ENCODE measurements at places on chromosomes 3 and 15.

GRCh38 chr3:14623569-14624051 is 28.0 kb upstream of the CCDC174 start:
- no peak for DNase-seq

DNA sequence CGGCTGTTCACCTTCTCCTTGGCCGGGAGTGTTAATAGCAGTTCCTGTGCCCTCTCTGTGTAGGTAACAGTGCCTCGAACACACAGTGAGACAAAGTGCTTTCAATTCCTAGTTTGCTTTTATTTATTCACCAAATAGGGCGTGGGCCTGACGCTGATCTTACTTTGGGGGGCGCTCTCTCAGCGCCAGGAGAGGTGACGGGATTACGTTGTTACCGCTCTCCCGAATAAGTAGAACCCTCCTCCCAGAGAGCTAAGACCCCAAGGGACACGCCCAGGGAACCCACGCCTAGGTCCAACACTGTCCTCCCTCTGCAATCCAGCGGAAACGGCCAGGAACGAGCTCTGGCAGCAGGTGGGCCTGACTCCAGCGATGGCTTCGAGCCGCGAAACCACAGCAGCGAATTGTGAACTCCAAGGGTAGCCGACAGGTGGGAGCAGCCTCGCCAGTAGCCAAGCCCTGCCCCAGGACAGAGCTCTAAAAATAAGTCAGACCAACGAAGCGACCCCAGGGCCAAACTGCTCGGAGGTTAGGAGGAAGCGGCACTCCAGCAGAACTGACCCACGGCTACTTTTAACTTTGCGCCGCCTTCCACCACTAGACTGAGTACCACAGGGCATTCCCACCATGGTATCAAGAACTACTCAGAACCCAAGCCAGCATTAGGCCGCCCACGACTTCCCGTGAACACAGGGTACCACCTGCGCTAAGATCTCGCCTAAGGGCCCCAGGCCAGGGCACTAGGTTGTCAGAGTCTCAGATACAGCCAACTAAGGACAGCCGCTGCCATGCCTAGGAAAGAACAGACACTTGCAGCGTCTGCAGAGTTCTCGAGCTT is 1.6 kb upstream of the SIN3A start:
- DNase-seq, result peak; percentile 48

- no peak for DNase-seq
These were observed 41.4 kb downstream of the UBE2E2 start for GRCh38 chr3:23244324-23245041.

DNA sequence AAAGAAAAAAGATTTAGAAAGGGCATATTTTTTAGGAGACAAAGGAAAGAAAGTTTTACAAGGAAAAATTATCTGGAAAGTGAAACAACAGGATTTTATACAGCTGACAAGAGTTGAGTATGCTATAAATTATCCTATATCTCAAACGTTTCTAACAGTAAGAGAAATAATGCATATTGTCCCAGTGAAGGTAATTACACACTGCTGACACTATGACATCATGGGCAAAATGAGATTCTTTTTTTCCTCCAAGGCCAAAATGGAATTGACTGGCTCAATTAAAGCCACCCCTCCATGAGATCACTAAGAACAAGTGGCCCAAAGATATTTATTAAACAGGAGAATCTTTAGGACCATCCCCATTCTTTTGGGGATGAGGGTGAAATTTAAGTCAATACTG is 72.0 kb upstream of the CDIN1 start:
- no peak for DNase-seq

DNA sequence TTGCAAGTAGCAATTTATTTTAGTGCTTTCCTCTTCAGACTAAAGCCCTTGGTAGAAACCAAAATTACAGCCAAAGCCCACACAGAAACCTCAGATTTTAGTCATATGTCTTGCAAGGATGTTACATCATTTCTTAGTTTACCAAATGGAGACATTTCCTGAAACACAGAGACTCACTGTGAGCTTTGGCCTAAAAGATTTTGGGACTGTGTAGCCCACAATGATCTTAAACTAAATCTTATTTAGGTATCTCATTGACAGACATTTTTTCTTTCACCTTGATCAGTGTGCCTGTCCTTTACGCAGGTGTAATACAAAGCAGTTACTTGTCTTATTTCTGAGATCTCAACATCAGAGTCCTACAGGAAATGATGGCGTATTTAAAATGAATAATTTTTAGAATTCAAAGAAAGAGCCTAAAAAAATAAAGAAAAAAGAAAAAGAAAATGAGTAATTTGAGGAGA is 27.8 kb upstream of the AP4E1 start:
- DNase-seq, result no peak

DNA sequence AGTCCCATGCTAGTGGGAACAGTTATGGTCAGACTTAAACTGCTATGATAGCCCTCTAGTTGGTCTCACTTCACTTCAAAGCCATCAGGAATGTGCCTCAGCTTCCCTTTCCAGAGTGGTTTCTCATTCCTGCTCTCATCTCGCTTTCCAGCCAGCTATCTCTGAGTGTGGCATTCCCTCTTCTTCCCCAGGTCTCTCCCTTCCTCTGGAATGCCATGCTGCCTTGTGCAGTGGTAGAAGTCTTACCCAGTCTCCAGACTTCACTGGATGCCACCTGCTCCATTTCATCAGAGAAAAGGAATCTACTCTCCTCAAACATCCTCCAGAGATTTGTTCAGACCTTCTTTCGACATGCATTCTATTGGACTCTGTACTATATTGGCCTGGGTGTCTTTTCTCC is 83.0 kb downstream of the AGBL1 start:
- no peak for DNase-seq

DNA sequence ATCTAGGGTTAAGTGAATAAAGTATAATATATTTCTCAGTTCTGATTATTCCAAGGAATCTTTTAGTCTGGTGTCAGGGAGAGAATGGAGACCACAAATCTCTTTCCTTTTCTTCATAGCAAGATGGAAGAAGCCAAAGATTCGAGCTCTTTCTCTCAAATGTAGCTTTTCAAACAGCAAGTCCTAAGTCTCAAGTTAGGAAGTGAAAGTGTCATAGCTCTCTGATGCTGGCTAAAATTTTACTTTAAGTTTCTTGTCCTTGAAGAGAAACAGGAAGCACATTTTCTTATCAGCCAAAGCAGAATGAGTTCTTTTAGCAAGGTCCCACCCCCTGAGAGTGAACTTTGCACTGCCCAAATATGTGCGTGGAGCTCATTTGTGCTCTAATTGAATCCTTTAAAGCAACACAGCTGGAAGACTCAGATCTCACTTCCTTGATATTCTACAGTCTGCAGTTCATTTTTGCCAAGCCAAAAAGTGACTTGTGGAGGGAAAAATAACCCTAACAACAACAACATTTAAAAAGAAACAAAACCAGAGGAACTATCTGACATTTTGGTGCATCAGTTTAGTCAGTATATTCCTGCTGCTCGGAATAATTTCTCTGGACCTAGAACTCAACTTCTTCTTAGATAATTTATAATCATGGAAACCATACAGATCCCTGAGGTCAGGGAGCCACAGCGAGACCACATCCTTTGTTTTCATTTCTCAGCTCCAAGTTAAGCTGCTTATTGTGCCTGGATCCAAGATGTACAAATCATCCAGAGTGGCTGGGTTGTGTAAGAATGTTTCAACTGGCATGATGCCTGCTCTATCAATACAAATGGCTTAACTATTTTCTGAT is 238.7 kb upstream of the P2RY1 start:
- no peak for DNase-seq

GRCh38 chr15:67828969-67829646 is 3.8 kb downstream of the SKOR1 start:
- DNase-seq, result no peak

GRCh38 chr15:62497356-62497755 is 332.3 kb upstream of the C2CD4B start:
- DNase-seq, result no peak

DNA sequence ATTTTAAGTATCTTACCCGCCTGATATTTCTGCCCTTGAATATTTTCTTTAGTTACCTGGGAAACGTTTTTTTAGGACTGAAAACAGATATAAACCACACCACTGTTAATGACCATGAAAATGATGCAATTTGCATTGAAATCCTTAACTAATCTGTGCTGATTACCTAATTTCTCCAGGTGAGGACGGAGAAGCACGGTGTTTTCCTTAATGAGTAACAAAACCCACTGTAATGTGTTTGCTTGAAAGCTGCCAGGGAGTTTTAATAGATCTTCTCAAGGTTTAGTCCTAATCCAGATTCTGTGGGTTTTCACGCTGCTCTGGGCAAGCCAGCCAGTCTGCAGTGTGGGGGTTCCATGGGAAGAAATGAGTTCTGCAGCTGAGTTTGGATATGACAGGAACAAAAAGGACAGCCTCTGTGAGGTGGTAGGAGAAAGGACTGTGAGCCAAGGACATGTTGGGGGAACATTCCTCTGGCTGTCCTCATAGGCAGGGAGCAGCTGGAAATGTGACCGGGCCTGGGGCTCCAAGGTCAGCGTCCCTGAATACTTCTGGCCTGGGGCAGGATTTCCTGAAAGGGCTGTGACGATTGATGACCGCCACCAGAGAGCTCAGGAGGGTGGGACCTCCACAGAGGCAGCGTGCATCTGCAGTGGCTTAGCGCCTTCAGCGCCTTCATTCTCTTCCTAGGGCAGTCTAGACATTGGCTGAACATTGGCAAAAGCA is 18.6 kb downstream of the THSD4 start:
- DNase-seq, result no peak

GRCh38 chr15:67009576-67010569 is 55.5 kb upstream of the SMAD3 start:
- no peak for DNase-seq

DNA sequence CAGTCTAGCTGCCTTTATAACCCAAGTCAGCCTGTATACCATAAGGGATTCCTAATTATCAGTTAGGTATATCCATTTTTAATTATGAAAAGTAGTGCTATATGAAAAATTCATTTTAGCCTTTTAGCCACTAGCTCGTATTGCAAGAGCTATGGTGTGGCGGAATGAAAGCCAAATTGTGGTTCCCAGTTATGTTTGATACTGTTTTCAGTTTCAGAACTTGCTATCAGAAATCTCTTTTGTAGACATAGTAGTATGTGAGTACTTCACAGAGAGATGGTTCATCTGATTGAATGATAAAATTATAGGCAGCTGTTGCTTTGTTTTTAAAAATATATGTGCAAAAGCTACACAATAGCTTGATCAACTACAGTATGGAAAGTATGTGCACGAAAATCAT is 134.6 kb downstream of the SLC25A26 start:
- no peak for DNase-seq

GRCh38 chr3:117059067-117059955 is 349.7 kb downstream of the TUSC7 start:
- no peak for DNase-seq

DNA sequence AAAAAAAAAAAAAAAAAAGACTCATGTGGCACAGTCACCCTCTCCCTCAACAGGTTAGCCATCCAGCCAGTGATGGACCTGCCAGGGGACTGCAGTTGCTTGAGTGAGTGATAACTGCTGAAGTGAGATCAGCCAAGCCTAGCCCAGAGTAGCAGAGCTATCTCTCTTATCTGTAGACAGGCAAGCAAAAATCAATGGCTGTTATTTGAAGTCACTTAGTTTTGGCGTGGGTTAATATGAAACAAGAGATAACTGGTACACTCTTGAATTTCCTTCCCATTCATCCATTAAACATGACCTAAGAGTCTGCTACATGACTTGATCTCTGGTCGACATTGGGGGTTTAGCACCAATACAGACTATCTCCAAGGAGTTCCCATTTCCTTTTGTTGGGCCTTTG is 51.2 kb upstream of the TNIK start:
- no peak for DNase-seq

- no peak for DNase-seq
These were observed 209.6 kb upstream of the PLSCR5 start for GRCh38 chr3:146814601-146815315.

DNA sequence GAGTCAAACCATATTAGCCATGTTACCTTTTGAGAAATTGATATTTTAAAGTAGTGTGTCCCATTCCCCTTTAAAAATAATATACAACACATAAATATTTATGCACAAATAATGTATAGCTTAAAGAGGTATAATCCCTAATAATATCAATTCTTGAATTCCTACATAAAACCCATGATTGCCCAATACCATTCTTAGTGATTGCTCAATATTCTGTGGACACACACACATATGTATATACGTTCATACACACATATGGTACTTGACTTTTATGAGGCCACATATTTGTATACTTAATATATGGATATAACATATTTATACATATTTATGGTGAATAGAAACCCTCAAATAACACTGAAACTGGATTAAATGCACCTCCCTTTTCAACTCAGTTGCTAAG is 367.4 kb downstream of the ZBBX start:
- DNase-seq, result no peak

DNA sequence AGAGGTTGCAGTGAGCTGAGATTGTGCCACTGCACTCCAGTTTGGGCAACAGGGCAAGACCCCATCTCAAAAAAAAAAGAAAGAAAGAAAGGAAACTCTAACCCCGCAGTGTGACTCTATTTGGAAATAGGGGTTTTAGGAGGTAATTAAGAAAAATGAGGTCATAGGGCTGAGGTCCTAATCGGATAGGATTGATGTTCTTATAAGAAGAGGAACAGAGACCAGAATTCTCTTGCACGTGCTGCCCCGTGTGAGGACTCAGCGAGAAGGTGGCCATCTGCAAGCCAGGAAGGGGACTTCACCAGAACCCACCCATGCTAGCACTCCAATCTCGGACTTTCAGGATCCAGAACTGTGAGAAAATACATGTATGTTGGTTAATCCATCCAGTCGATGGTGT is 25.8 kb downstream of the KLHL6 start:
- DNase-seq, result no peak

- no peak for DNase-seq
These were observed 77.6 kb upstream of the FRMD4B start for GRCh38 chr3:69463531-69463930.

DNA sequence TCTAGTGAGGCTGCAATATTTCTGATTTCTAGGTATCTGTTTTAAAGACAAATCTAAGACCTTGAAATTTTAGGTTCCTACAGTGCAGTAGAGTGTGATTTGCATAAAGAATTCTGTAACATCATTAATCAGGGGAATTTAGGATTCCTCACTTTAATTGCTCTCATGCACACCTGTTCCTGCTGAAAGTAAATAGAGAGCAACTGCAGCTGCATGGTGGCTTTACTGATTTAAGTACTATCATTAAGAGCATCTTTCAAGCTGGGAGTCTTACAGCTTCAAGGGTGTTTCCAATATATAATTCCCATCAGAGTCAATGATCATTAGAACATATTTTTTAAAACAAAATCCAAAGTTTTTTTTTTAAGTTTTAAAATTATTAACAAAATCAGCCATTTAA is 36.0 kb upstream of the C3orf70 start:
- DNase-seq, result no peak

GRCh38 chr3:169813278-169813677 is 574 bp upstream of the LRRC34 start:
- DNase-seq, result no peak

DNA sequence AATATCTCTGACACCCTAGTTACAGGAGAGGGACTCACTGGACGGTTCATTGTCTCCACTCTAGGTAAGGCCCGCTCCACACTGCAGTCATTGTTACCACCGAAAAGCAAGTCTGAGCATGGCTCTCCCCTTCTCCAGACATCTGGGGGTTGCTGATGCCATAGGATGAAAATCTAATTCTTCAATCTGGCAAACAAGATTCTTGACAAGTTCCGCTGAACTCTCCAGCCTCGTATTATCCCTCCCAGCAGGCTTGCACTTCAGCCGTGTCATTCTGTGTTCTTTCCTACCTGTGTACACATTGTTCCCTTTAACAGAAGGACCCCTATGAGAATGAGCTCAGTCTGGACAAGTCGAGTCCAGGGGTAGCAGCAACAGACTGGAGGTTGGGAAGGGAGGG is 152.3 kb upstream of the NR2E3 start:
- DNase-seq, result no peak

- DNase-seq, result no peak
These were observed 32.4 kb downstream of the MLH1 start for GRCh38 chr3:37025561-37026335.
